T1000 (cell line): ENCODE measurements at places on chromosomes 6 and 20.

DNA sequence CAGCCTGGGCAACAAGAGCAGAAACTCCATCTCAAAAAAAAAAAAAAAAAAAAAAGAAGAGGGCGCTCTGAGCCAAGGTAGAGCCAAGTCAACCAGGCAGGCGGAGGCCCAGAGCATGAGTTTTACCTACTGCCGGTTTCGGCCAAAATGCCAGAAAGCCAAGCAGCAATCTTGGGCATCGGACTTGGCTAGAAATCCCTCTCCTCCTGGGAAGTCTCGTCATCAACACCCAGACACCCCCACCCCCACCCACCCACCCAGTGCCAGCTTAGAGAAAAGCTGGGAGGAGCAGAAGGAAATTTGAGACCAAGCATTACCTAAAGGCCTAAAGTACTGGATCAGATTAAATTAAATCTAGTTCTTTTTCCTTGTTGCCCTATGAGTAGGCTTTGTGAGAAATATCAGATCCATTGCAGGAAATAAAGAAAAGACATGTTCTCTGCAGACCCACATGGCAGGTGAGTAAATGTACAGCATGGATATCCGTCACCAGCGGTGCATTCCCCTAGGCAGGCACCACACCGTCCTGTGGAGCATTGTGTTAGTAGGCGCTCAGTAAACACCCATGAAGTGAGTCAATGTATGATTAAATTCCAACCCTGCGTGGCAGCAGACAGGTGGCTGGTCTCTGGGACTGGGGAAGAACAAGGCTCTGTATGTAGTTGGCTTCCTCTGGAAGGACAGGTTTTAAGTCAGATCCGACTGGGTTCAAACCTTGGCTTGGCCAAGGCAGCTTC lies 21.0 kb downstream of the RIPOR3 start:
- no peak for DNase-seq

- no peak for DNase-seq
These were observed 58.0 kb upstream of the TFB1M start for GRCh38 chr6:155372256-155372655.

GRCh38 chr6:80095600-80095999 lies 10.9 kb upstream of the BCKDHB start:
- no peak for DNase-seq

DNA sequence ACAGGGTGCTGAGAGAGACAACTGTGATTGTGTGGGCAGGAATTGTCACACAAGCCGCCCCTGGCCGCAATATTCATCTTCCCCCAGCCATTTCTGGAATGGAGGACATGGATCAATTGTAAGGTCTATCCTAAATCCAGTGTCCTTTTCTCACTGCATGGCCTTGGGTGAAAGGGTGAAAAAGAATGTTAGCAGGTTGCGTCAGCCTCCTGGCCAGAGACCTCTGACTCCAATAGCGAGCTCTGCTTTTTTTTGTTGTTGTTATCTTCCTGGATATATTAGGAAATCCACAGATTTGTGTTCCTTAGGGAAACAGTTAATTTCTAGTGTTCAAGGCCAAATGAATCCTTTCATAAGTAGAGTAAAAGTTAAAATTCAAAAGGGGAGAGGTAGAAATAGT lies 47.1 kb upstream of the CD83 start:
- no peak for DNase-seq

DNA sequence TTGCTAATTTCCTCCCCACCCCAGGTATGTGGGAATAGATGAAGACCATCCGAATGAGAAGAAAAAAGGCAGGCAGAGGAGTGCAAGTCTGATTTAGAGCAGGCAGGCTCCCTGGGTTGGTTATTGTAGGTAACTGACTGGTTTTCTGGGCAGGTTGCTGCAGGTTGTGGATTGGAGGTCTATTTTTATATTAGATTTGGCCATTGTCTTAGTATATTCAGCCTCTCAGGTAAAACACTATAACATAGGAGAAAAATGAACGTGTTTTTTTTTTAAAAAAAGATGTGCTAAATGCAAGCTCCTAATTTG lies 492 bp upstream of the TBC1D7 start:
- no peak for DNase-seq

- peak; percentile 60 for DNase-seq
These were observed 117.3 kb downstream of the QRSL1 start for GRCh38 chr6:106746652-106747051.

DNA sequence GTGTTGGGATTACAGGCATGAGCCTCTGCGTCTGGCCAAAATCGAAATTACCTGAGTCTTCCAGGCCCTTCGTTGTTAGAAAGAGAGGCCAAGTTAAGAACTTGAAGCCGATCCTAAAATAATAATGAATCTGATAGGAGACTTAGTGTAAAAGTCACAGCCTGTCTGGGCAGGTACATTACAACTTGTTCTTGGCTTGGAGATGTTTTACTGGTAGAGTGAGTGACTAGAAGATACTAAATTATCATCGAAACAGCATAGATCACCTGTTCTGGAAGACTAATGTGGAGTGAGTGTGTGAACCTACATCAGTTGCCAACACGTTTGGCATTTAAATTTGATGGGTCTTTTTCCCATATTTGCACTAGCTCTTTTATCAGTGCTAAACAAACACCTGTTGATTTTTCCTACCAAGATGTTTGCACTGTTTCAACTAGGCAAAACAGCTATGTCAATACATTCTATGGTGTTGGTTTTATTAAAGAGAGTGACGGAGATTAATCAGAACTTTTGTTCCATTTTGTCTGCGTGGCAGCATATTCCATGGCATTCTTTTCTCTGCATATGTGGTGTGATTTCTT lies 4.6 kb upstream of the TMEM217 start:
- no peak for DNase-seq

GRCh38 chr20:41018153-41018552 lies 10.5 kb upstream of the TOP1 start:
- DNase-seq, result no peak

- DNase-seq, result no peak
These were observed 97.3 kb upstream of the UST start for GRCh38 chr6:148649454-148649963.

- DNase-seq, result no peak
These were observed 27.3 kb downstream of the SNX5 start for GRCh38 chr20:17941087-17941825.

DNA sequence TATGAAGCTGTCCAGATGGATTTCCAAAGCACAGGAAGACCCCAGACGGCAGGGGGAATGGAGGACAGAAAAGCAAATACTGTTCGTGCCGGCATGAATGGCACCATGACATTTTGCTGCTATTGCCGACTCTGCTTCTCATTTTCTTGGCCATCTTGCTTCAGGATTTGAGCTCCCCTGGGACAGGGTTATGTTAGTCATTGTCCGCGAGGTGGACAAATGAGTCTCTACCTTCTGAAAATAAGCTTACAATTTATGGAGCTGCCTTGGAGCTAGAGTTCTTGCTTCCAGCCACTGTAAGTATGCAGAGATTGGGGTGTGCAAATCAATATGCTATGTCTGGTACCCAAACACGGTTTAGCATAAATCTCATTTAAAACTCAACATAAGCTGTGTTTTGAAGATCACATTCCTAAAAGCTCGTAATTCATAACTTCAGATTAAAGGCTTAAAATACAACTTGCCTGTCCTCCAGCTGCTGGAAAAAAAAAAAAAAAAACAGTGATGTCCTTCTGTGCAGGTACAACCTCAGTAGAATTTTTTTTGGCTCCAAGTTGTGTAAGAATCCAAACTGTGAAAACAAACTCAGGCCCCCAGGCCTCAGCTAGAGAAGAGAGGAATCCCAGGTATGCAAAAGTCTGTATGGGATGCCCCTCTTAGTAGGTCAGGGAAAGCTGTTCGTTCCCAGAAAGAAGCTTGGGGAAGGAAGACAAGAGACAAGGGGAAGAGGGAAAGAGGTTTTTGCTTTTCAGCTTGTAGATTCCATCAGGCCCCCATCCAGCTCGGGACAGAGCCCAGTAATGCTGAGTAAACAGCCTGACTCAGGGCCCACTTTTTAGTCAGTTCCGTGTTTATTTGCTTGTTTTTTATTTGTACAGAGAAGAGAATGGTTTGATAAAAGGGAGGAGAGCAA lies 184.2 kb upstream of the FOXA2 start:
- no peak for DNase-seq

DNA sequence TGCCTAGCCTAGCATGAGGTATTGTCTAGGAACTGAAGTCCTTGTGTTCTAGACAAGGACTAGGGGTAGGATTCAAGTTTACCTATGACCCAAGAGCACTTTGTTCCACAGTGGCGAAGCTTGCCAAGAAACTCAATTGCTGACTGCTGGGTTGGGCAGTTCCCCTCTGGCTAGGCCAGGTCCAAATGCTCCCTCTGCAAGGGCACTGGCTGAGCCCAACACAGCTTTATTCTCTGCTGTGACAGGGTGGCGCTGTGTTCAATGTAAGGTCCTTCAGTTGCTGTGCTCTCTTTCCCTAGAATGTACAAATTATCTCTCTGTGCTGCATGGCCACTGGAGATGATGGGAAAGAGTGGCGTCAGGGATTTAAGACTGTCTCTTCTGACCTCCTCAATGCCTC lies 950.8 kb downstream of the HACE1 start:
- no peak for DNase-seq

GRCh38 chr6:127854009-127854408 lies 46.8 kb downstream of the THEMIS start:
- no peak for DNase-seq

- DNase-seq, result no peak
These were observed 374.8 kb downstream of the MAFB start for GRCh38 chr20:40314278-40314677.

DNA sequence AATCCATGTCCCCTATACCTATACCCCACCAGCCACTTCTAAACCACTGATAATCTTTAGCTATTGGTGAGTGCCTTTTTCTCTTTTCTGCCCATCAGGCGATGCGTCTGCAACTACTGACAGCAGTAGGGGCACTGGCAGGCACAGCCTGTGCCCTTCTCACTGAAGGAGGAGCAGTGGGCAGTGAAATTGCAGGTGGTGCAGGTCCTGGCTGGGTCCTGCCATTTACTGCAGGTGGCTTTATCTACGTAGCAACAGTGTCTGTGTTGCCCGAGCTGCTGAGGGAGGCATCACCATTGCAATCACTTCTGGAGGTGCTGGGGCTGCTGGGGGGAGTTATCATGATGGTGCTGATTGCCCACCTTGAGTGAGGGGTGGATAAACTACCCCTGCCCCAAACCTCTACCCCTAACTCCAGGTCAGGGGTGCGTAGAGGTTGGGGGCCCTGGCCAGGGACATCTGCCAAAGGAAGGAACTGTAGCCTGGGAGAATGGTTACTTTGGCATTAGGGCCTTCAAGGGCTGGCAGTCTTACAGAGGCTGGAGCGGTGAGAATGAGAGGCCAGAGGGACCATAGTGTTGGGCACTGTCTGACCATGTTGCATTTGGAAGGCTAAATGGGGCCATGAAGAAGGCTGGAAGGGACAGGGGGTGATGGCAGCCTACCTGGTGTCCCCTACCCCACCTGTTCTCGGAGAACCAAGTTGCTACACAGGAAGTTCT lies 851 bp upstream of the HSD17B8 start:
- no peak for DNase-seq

DNA sequence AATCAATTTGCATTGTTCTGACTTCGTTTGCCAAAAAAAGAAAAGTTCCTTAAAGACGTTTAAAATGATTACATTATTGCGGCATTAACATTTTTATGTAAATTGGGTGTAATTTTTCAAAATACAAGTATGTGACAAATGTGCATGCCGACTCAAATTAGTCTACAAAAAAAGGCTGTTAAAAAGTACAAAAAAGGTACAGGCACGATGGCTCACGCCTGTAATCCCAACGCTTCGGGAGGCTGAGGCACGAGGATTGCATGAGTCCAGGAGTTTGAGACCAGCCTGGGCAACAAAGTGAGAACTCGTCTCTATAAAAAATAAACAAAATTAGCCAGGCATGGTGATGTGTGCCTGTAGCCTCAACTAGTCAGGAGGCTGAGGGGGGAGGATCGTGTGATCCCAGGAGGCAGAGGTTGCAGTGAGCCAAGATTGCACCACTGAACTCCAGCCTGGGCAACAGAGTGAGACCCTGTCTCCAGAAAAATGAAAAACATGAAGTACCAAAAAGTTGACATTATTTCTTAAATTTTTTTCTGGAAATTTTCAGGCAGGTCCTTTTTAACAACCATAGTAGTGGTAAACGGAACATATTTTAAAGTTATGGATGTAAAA lies 90.2 kb downstream of the PTPN1 start:
- no peak for DNase-seq

DNA sequence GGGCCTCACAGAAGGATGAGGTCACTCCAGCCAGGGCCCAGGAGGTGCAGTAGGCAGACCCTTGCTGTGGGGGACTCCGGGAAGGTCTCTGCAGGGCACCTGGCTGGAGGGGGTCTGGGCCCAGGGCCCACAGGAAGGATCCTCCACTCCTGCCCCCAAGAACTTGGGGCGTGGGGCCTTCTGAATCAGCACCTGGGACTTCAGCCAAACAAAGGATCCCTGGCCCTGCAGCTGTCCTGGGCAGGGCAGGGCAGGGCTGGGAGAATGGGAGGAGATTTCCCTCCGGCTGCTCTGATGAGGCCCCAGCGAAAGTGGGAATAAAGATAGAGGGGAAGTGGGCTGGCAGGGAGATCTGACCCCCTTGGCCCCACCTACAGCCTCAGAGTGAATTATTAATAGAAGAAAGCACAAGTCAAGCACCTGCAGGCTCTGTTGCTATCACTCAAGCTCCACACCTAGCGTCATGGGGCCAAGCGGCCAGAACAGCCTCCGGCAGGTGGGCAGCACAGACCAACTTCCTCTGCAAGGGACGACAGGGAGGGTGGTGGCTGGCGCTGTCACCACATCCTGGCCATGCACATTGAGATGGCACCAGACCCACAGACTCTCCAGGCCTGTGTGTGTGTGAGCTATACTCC lies 61.6 kb upstream of the MRPS10 start:
- peak; percentile 10 for DNase-seq

DNA sequence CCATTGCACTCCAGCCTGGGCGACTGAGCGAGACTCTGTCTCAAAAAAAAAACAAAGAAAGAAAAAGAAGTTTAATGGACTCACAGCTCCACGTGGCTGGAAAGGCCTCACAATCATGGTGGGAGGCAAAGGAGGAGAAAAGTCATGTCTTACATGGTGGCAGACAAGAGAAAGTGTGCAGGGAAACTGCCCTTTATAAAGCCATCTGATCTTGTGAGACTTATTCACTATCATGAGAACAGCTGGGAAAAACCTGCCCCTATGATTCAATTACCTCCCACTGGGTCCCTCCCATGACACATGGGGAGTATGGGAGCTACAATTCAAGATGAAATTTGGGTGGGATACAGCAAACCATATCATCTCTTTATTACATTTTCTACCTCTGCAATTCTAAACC lies 25.9 kb downstream of the SF3B5 start:
- DNase-seq, result no peak

GRCh38 chr20:63939061-63939935 lies 16.9 kb downstream of the UCKL1 start:
- no peak for DNase-seq
